ENCODE measurements at places on chromosomes 4 and X.

DNA sequence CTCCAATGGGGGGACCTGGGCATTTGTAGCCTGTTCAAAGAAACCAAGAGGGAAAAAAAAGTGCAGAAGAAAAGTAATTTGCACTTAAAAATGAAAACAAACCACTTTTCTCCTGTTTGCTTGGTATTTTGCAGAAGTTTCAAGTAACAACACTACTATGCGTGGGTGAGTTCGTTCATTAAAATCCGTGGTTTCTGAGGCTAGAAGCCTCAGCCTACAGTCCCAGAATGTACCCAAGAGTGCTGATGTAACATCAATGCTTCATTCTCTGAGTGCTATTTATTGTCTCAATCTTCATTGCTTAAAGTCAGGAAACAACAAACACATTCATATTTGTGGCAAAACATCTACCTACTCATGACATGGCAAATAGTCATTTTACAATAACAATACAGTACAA lies 29.2 kb downstream of the LGI2 start:
- no peak for DNase-seq

- no peak for DNase-seq
Observed at GRCh38 chr4:6697131-6697530, 3.5 kb downstream of the S100P start.

DNA sequence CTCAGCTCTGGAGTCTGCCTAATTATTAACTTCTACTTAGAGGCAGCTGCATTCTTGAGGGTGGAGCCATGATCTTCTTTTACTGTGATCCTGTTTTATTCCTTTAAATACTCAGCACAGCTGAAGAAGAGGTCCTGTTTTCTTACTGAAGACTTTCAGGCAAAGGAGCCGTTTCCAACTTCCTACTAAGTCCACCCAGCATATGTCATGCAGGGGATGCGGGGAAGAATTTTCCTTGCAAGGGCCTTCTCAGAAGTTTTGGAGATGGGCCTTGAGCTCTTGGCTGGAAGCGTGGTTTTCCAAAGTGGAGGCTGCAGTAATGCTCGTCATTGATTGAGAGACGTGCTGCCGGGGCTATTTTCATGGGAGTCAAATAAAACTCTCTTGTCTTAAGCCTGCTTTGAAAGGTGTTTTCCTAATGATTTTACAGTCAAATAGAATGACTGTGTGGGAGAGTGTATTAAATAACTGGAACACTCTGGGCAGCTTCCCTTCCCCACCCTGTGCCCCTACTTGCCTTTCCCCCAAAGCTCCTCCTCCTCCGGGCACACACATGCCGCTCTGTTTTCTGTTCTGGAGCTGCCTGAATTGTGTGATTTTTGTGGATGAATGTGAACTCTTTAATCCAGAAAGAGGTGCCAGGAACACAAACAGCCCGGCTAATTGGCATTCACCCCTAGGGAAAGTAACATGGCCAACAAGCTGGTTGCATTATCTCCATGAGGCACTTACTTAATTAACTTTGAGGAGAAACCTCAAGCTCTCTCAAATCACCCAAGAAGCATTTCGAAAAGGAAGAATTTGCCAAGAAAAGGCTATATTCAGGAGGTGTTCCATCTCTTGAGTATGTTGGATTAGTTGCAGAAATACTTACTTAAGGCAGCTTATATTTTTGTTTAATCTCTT lies 28.1 kb downstream of the FGF2 start:
- DNase-seq: no peak

GRCh38 chr4:10078481-10079233 lies 37.9 kb downstream of the WDR1 start:
- DNase-seq: no peak

GRCh38 chr4:82138374-82138773 lies 235.4 kb downstream of the HNRNPD start:
- no peak for DNase-seq

DNA sequence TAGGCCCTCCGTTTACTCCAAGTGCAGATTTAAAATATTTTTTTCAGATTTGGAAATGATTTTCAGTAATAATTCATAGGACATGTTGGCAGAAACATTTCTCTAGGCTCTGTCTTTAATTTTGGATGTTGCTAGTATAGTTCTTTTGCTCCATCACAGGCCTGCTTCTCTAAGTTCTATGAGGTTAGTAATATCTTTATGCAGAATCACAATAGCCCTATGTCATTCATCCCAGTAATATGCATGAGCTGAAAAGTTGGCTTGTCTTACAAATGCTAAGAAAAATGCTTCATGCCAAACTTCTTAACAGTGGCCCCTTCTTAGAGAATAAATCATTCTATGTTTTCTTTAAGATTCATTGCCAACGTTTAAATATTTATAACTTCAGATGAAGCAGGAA lies 148.3 kb upstream of the TLL1 start:
- no peak for DNase-seq

DNA sequence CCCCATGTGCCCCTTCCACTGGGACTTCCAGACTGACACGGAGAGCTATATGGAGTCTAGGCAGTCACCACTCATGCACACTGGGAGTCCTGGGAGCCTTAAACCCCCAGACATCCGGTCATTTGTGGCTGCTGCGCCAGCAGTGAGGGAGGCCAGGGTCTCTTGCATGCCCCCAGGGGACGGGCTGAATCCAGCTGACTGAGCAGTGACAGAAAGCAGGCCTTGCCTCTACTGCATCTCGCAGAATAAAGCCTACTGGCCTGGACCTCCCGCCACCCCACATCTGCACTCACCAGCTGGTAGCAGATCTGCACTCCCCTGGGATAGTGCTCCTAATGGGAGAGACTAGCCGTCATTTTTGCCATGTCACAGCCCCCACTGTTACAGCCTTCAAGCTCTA lies 1234.2 kb downstream of the FAM133A start:
- no peak for DNase-seq

DNA sequence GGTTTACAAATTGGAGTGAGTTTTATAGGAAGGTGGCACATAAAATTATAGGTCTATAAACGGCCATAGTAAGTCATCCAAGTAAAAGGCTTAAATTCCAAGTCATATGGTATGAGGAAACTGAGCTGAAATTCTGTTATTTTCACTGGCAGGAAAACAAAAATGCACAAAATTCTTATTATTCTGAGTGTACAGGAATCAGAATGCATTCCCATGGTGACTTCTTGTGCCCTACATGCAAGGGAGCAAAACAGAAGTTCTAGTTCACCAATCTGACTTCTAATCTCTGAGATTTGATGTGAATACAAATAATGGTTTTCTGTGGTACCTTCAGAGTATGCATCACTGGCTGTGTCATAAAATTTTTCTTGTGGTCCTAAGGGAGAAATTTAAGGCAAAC lies 102.9 kb downstream of the CLCN4 start:
- DNase-seq: no peak

- DNase-seq: no peak
Observed at GRCh38 chr4:52657292-52657617, 1.8 kb downstream of the USP46 start.

DNA sequence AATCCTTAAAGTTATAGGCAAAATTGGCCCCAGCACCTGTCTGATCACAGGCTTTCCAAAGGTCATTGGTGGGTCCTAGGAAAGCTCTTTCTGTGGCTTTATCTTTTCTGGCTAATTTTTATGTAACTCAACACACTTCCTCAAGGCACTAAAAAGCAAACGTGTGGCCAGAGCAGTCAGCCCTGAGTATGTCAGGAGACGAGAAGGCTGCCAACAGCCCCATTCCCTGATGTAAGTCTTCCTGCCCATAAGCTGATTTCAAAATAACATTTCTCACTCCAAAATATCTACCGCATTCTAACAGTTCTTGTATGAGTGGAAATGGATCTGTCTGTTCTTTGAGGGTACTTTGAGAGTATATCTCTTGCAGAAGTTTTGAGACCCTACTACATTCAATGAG lies 25.5 kb upstream of the FUNDC1 start:
- DNase-seq: no peak

DNA sequence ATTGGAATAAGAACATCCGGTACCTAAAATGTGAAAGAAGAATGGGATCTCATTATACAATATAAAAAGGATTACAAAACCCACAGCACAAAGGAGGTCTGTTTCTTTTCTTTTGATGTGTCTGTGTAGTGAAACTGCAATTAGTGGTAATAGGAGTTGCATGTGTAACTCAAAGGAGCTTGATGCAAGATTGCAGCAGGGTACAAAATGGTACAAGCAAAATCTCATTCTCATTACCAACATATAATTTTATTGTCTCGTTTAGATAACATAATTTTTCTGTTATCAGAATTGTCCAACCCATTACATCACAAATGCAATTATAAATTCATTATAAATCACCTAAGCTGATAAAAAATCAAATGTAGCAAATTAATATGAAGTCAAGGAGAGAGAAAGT lies 47.1 kb upstream of the CCSER1 start:
- no peak for DNase-seq

GRCh38 chr4:12414181-12414812 lies 985.6 kb upstream of the HS3ST1 start:
- no peak for DNase-seq

DNA sequence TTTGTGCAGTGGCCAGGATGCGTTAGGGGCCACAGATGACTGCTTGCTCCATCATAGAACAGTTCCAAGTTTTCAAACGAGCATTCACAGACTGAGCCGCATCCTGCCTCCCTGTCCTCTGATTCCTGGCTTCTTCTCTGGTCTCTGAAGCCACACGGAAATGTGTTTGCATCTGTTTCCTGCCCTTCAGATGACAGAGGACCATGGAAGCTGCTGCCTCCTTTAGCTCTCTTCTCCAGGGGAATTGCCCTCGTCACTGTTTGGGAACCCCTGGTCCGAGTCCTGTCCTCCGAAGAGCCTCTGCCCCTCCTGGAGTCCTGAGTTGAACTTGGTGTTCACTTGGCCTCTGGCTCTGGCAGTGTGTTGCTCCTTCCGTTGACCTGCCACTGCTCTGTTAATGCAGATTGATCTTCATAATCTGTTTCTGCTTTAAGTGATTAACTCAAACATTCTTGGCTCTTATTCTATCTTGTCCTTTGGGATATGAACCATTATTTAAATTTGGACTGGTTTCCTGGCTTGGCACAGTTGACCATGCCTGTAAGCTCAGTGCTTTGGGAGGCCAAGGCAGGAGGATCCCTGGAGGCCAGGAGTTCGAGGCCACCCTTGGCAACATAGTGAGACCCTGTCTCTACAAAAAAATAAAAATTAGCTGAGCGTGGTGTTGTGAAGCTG lies 96.0 kb downstream of the PTTG2 start:
- no peak for DNase-seq

DNA sequence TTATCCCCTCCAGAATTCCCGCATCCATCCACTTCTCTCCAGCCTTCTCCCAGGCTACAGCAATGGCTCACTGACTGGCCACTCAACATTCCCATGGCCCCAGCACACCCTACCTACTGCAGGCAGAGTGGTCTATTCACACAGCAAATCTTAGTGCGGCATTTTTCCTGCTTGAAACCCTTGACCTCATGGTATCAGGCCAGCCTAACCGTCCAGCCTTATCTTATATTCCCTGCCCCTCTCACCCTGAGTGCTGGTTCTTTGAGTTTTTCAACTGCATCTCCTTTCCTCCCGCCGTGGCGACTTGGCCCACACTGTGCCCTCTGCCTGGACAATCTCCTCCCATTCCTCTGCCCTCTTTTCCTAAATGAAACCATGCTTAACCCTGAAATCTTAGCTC lies 10.0 kb upstream of the S100G start:
- DNase-seq: no peak
